ENCODE measurements at places on chromosomes 1 and 21. TPM values are rescaled to one million over a fixed set of nuclear protein-coding genes. Genes with fewer than 3 reads are reported as not detected.

GRCh38 chr21:38416791-38417190 lies 81.5 kb downstream of the ERG start:
- no peak for DNase-seq

DNA sequence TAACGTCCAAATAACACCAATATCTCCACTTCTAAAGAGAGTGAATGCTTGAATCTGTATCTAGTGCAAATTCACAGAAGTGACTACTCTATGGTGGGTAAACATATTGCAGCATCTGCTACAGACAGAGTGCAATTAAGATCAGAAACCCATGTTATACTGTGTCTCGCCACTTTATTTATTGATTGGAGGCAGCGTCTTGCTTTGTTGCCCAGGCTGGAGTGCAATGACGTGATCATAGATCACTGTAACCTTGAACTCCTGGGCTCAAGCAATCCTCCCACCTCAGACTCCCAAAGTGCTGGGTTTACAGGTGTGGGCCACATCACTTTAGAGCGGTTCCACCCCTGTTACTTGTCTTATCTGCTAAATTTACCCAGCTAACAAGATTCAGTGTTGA lies 57.0 kb downstream of the HLCS start:
- no peak for DNase-seq

DNA sequence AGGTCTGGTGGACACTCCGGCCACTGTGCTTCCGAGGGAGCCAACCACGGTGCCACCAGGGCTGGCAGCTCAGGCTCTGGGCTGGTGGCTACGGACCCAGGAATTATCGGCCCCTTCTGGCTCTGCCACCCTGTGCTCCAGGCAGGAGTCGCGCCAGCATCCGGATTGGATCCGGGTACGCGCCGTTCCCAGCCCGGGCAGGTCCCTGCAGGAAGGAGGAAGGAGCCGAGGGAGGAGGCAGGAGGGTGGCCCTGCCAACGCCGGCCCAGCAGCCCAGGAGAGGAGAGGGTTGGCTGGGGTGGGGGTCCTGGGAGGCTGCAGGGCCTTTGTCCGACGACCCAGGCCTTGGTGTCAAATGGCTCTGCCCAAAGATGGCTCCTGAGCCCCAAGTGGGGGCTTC lies 160.5 kb downstream of the CASZ1 start:
- DNase-seq: no peak

- no peak for DNase-seq
Observed at GRCh38 chr1:109644670-109645069, 11.2 kb upstream of the GSTM4 start.

DNA sequence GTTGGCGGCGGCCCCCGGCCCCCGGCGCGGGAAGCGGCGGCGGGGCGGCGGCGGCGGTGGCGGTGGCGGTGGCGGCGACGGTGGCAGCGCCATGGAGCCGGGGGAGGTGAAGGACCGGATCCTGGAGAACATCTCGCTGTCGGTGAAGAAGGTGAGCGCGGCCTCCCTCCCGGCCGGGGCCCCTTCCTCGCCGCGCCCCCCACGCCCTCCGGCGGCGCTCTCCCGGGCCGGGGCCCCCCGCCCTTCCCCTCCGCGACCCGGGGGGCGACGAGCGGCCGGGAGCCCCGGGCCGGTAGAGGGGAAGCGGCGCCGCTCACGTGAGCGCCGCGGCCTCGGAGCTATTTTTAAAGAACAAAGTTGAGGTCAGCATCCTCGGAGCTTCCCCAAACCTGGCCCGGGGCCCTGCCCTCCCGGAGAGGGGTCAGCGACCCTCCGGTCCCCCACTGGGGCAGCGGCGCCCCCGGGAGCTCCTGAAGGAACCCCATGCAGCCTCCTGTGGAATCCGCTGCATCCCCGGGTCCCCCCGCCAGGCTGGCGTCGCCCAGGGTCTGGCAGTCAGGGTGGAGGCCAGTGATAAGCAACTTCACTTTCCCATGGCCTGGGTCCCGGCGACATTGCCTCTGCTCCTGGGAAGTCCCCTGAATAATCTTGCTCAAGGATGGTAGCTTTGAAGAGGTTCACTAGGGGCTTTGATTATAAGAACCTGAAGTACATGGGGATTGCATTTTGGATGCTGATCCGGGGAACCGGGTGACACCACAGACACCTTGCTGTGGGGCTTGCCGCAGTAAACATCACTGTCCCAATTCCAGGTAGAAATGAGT lies 560 bp downstream of the PLEKHM2 start:
- no peak for DNase-seq

DNA sequence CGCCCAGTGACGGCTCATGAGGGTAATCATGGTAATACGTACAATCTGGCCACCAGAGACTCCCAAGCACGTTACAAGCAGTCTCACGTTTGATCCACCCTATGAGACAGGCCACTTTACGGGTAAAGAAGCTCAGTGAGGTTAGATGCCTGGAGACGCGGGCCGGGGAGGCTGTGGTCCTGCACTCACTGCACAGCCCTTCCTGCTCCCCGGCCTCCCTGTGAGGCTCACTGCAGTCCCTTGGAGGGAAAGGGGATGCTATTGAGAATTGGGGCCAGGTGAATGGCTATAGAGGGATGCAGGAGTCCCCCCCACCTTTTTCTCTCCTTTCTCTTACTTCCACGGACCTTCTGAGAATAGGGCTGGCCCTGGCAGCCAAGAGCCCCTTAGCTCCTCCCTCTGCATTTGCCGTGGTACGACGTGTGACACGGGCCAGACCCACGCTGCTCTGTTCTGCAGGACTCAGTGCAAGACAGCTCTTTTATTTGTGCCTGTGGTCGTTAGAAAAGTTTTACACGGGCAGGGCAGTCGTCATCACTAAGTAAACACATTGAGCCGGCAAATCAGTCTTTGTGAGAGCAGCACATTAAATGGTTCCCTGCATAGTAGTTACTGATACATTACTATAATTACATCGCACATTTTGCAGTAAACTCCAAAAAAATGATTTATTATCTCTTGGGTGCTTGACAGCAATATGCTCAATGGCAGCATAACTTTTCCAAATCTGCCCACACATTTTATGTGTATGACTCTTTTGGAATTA lies 18.8 kb downstream of the KIF26B start:
- no peak for DNase-seq

GRCh38 chr1:9143250-9143649 lies 14.3 kb upstream of the GPR157 start:
- no peak for DNase-seq

- no peak for DNase-seq
Observed at GRCh38 chr1:37509181-37509580, 5.4 kb downstream of the MEAF6 start.

Gene ANGPTL1
- total RNA-seq: not detected

DNA sequence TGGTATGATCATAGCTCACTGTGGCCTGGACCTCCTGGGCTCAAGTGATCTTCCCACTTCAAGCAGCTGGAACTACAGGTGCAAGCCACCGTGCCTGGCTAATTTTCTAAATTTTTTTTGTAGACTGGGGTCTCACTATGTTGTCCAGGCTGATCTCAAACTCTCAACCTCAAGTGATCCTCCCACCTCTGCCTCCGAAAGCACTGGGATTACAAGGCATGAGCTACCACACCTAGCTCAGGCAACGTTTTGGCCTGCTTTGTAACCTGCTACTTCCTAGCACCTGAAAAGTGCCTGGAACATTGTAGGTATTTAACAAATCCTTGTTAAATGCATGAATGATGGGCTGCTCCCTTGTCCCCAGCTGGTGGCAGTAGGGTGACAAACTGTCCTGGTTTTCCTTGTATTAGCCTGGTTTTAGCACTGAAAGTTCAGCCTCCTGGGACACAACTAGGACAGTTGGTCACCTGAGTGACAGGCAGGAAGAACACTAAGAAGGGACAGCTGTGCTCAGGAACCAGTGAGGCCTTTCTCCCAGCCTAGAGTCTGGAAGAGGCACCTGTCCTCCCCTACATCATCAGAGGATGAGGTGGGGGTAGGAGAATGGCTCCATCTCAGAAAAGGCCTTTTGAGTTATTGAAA lies 88.5 kb upstream of the CD34 start:
- no peak for DNase-seq

GRCh38 chr1:27650539-27651175 lies 15.7 kb upstream of the FGR start:
- DNase-seq: no peak
